Renal cortex interstitium (tissue), 15 donors: ENCODE measurements at places on chromosomes 6 and 20.

DNA sequence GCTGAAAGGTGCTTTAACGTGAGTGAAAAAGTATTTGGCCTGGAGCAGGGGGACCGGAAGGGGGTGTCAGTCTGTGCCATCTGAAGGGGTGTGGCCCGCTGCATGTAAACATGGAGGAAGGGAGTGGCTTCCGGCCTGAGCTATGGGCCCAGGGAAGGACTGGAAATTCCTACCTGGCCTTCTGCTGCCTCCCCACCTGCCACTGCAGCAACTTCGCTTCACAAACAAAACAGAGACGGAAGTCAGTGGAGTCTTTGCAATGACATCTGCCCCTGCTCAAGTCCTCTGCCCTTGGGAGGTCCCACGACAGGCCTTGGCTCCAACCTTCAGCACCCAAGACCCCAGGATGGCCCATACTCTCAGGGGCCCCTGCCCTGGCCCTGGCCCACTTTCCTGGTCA is 28.1 kb upstream of the FOXP4 start:
- DNase-seq: no peak

GRCh38 chr6:99514089-99514488 is 1.1 kb downstream of the USP45 start:
- no peak for DNase-seq

DNA sequence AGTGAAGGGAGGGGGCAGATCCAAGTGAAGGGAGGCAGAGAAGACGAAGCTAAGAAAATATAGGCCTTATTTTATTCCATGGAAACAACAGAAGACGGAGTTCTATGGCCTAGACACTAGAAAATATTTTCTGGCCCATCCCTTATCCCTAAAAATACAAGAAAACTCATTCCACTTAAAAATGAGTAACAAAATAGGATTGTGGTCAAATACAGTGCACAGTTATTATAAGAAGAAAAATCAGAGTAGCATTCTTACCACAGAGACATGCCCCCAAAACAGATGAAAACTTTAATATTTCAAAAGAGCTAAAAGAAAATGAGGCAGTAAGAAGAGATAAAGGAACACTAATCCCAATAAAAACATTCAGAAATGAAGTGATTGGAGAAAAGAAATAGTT is 202.9 kb downstream of the GMPR start:
- DNase-seq: no peak

GRCh38 chr20:40868551-40869217 is 159.9 kb upstream of the TOP1 start:
- DNase-seq: peak; percentile 69

- no peak for DNase-seq
Observed at GRCh38 chr6:31874836-31875572, 3.8 kb downstream of the SLC44A4 start.

- no peak for DNase-seq
Observed at GRCh38 chr6:45084257-45084656, 243.9 kb upstream of the RUNX2 start.

GRCh38 chr6:170516783-170517616 is 36.1 kb downstream of the PSMB1 start:
- DNase-seq: no peak

DNA sequence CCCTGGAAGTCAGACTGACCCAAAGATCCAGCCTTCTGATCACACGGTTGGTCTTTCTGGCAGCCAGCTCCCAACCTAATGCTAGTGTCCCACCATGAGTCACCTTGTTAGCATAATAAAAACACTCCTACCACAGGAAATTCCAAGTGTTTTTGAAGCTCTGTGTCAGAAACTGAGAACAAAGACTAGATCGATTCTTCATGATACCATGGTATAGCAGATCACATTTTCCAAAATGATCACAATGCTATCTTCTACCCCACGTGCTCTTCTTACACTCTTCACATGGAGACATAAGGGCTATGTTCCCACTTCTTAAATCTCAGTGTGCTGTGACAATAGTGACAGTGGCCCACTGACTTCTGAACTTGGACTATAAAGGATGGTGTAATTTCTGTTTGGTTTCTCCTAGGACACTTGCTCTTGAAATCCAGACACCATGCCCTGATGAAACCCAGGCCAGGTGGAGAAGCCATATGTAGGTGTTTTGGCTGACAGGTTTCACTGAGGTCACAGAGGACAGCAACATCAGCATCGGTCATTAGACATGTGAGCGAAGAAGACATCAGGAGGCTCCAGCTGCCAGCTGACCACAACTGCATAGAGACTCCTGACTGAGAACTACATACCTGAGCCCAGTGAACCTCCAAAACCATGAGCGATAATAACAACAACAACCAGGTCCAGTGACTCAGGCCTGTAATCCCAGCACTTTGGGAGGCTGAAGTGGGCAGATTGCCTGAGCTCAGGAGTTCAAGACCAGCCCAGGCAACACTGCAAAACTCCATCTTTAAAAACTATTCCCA is 57.5 kb downstream of the MKKS start:
- no peak for DNase-seq

DNA sequence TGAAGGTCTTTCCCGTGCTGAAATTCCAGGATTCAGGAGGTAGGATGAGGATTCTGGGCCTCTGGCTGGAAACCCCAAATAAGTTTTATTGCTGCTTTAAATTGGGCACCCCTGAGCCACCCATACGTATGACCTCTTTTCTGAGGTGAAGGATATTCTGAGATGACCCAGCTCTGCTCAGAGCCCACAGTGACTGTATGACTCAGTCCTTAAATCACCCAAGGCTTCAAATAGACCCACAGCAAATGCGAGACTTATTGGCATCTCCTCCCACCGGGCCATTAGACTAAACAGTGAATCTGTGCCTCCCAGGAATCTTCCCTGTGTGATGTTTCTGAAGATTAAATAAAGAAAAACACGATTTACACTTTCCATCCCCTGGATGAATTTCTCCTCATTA is 9.5 kb downstream of the SIRPG start:
- no peak for DNase-seq

DNA sequence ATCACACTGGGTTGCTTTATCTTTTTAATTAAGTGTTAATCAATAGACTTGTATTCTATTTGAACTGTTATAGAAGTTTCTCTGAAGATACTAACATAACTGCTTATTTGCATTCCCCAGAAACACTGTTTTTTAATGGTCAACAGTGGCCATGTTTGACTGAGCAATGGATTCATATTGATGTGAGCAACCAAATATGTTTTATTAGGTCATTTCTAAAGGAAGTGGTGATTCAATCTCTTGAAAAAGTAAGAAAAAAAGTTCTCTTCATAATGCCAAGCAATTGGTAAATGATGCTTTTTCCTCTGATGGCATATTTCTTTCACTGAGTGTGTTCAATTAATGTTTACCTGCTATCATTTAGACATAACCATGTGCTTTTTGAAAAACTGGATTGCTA is 593.0 kb upstream of the CITED2 start:
- DNase-seq: no peak

GRCh38 chr6:35267446-35267845 is 7.9 kb downstream of the ZNF76 start:
- no peak for DNase-seq

DNA sequence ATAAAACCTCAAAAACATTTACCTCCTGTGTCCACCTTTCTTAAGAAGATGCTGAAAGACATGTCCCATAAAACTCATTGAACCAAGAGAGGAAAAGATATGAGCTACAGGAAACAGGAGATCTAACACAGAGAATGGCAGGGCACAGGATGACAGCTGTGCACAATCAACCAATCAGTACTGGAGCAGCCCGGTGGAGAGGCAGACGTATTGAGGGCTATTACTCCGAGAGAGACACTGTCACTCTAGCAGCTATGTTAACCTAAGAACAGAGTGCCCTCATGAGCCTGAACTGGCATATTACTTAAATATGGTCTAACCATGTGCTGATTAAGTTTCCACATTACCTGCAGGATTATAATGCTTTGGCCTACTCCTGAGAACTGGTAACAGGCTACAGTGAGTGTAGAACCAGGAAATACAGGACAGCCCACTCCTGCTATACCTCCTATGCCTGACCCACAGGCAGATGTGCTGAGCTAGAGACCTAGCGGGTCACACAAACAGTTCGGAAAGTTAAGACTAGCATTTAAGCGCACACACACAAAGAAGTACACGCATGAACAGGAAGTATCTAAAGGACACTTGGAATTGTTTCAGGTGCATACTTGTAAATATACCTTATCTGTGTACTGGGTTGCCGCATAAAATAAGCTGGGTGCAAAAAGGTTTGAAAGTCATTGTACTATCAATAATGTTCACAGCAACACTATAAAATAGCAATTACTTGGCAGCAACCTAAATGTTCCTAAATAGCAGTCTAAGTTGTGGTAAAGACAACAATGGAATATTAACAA is 199.3 kb upstream of the SHLD1 start:
- DNase-seq: no peak

DNA sequence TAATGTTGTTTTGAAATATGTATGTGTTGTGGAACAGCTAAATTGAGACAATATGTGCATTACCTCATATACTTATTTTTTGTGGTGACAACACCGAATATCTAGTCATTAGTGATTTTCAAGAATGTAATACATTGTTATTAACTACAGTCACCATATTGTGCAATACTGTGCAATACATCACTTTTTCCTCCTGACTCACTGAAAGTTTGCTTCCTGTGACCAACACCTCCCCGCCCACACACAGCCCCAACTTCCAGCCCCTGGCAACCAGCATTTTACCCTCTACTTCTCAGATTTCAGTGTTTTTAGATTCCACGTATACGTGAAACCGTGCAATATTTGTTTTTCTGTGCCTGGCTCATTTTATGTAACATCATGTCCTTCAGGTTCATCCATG is 627.9 kb downstream of the PRKN start:
- no peak for DNase-seq

DNA sequence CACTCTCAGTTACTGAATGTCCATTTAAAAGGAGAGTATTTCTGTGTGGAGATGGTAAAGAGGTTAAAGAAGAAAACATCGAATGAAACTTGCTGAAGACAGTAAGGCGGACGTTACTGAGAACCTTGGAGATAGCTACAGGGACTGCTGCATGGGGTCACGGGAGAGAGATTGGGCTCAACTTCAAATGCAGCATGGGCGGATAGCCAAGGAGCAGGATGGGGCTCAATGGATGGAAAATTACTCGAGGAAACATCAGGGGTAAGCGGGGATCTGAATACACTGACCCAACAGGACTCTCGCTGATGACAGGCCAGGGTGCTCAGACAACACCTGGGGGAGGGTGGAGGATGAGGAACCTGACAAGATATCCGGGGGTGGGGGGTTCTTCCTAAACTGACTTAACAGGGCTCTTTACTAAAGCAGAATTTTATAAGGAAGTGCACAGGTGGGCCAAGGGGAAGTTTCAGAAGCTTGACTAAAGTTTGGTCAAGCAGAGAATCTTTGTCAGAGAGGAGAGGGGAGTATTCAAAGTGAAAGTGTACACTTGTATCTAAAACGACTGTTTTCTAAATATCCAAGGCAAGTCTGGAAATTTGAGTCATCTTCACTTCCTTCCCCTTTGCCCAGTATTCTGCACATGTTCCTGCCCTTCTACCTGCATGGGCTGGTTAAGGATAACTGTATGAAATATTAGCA is 22.8 kb downstream of the ECT2L start:
- no peak for DNase-seq

DNA sequence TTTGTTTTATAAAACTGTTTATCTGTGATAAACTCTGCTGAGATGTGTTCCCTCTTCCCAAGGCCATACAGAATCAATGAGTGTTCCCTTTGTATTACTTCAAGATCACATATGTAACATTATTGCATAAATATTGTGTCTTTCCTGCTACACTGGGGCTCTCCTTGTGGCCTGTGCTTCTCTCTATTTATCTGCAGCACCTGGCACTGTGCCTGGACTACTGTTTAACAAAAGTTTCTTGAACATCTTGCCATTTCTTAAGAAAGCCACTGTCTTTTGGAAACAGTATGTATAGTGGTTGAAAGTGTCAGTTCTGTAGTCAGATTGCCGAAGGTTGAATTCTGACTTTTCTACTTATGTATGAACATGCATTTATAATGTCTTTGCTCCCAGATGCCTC is 169.0 kb upstream of the SCGN start:
- DNase-seq: no peak

GRCh38 chr6:82033631-82034211 is 213.8 kb downstream of the IBTK start:
- DNase-seq: no peak

DNA sequence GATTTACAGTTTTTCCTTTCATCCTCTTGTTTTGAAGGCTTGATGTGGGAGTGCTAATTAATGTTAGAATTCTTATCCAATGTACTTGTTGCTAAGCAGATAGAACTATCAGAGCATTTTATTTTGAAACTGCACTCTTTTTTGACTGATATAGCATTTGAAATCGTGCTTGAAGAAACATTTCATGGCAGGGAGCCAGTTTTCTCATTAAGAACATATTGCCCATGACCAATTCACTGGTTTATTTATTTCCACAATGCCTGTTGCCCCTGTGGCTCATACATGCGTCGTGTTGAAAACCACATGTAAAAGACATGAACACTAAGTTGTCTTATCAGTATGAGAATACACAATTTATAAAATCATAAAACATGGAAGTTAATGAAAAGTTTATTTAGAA is 479.7 kb upstream of the FLRT3 start:
- DNase-seq: no peak

- DNase-seq: no peak
Observed at GRCh38 chr6:13044896-13045295, 283.4 kb downstream of the TBC1D7 start.

- no peak for DNase-seq
Observed at GRCh38 chr20:8152183-8152582, 20.1 kb downstream of the PLCB1 start.

DNA sequence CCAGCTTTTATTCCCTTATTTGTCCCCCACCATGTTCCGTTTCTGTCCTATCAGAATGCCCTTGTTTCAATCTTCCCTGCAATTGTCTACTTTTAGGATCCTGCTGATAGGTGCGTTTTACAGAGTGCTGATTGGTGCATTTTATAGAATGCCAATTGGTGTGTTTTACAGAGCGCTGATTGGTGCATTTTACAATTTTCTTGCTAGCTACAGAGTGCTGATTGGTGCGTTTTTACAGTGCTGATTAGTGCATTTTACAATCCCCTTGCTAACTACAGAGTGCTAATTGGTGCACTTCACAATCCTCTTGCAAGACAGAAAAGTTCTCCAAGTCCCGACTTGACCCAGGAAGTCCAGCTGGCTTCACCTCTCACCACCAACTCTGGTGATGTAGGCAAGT is 161.6 kb upstream of the CDYL start:
- DNase-seq: no peak

GRCh38 chr6:107735906-107736635 is 88.0 kb downstream of the SCML4 start:
- DNase-seq: no peak
